GM12865 (cell line): ENCODE measurements at places on chromosomes 12 and 14.

GRCh38 chr14:96797582-96798349 lies 584 bp downstream of the VRK1 start:
- peak; percentile 59 for DNase-seq

GRCh38 chr14:50003213-50004021 lies 110.5 kb downstream of the ARF6 start:
- peak; percentile 93 for DNase-seq

DNA sequence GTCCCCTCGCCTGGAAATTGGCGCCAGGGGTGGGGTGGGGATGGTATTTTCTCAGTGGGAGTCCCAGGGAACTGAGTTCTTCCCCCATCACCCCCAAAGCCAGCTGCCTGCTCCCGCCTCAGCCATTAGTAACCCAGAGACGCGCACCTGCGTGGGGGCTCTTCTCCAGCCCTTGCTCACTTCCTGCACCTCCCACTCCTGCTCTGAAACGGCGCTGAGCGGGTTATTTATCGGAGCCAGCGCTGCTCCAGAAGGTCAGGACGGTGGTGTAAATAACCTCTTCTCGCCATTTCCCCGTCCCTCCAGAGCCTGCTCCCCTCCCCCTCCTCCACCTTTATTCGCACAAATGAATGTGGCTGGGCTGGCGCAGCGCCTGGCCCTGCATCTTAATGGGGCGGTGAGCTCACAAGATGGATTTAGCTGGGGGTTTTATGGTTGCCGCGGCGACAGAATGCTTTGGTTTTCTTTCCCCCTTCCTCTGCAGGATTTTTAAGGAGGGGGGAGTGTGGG lies 12.2 kb downstream of the GPR84 start:
- no peak for DNase-seq

DNA sequence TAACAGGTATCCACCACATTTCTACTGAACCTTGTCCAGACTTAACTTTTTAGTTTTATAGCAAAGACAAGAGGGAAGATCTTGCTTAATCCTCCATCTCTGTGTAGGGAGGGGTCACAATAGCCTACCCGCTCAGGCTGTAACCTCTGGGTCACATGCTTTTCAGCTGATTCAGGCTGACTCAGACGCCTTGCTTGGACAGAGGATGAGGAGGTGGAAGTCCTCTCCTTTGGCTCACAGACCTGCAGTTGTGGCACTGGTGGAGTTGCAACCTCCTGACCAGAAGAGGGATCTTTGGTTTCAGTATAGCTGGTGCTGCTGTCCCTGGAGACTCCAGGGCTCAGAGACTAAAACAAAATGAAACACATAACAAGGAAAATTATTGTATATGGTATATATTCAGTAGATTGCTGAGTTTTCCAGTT lies 16.2 kb downstream of the ACIN1 start:
- no peak for DNase-seq

DNA sequence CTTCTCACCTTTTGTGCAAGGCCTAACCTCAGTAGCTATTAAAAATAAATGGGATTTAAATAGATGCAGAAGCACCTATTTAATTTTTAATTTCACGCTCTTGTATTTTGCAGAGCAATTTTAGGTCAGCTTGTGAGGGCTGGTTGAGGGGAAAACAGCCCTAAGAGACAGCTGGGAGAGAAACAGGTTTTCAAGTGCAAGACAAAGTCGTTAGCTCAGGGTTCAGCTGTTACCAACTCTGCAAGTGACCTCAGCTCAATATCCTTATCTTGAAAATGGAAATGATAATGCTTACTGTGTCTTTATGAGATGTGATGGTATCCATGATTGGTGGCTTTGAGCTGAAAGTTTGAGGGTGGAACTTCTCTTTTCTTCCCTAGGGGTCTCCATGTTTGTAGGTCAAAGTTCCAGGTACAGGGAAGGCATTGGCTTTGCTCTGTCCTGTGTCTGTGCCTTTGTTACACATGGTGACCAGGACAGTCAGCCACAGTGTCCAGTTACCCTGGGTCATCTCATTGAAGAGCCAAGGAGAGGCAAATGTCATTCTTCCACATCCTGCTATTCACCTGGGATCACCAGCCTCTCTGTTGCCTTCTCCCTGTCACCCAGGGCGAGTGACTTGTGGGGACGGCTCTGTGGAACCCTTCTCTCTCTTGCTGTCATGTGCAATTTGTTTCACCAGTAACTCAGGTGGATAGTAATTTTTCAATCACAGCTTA lies 100.3 kb downstream of the SAMD4A start:
- DNase-seq, result no peak

DNA sequence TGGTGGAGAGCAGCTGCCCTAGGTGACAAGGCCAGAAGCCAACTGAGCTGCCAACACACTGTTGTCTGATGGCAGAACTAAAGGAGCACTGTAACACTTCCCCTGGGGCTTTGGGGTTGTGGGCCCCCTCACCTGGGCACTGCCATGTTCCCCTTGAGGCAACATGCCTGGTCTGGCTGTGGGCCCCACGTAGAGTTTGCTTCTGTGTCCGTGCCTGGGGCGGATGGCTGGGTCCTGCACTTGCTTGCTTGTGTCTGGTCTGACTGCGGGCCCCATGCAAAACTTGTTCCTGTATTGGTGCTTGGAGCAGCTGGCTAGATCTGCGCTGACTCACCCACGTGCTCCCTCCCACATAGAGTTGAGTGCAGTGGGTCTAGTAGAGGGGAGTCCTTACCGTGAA lies 78.4 kb downstream of the MNAT1 start:
- DNase-seq, result no peak

DNA sequence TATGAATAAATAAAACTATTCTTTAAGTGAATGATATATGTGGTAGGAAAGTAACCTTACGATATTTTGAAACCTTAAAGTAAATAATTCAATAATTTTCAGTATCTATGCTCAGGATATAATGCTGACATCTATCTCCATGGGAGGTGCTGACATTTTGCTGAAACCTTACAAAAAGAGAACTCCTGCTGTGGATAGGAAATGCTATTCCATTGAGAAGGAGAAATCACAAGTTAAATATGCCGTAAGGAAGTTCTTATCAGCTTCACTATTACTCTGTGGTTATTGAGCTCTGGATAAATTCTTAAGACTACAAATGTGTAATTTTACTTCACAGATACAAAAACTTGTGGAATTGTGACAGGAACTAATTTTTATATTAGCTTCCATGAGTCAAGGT lies 722.1 kb downstream of the TMTC2 start:
- no peak for DNase-seq

DNA sequence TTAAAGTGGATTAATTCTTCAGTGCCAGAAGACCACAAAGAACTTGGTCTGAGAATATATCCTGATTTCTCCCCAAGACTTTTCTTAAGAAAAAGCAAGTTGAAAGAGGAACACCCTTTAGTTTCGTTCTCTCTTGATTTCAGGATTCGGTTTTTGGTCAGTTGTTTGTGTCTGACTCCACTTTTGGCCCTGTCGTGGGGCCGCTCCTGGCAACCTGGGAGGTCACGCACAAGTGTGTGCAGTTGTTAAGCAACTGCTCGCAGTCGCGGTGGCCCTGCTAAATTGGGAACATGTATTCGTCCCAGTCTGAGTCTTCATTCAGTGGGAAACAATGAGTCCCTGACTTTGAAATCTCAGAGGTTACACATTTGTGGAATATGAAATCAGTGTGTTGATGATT lies 68.7 kb downstream of the RGS6 start:
- peak; percentile 68 for DNase-seq

DNA sequence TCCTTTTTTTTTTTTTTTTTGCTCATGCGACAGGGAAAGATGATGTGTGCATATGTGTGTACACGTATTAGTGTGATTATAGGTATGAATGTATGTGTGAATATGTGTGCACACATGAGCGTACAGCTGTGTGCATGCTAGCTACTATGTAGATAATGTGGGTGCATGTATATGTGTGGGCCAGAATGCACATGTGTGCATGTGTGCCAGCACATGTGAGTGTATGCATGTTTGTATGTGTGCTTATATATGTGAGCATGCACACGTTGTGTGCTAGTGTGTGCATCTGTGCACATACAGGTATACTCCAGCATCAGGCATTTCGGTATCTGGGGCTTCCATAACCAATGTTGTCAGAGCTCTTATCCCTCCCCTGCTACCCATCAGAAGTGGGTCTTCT lies 541.1 kb downstream of the AACS start:
- DNase-seq, result no peak

DNA sequence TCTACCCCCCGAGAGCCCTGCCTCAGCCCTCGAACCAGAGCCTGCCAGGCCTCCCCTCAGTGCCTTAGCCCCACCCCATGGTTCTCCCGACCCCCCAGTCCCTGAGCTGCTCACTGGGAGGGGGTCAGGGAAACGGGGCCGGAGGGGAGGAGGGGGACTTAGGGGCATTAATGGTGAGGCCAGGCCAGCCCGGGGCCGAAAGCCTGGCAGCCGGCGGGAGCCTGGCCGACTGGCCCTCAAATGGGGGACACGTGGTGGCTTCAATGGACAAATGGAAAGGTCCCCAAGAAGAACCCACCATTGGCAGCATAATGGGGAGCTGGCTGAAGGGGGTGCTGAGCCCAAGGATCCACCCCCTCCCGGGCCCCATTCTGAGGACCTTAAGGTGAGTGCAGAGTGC lies 5.6 kb downstream of the MBD6 start:
- DNase-seq, result no peak

DNA sequence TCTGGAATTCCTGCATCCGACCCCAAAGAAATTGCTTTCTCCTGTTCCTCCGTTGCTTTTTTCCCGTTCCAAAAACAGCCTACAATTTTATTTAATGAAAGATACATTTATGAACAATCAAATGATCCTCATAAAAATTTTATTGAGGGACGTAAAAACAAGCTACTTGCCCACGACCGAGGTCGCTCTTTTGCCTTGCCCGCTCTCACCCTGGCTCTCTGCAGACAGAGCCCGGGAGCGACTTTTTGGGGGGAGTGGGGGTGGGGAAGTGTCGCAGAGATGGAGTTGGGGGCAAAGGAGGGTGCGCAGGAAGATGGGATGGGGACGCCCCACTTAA lies 1.1 kb upstream of the HOXC9 start:
- DNase-seq, result no peak

DNA sequence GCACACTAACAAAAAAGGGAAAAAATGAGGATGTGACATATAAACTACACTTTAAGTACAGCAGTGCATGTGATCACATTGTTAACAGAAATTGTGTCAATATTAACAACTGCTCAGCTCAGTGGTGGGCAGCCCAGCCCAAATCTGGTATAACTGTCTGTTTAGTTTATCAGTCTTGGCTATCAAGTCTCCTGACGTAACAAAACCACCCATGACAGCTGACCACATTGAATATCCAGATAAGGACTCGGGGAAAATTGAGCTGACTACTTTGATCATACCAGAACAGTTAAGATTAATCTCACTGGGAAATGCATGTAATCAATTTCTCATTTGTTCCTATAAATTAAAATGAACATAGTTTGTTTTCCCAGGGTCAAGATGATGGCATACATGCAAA lies 396.6 kb downstream of the SNAPC1 start:
- no peak for DNase-seq

GRCh38 chr12:92648242-92649031 lies 54.4 kb upstream of the PLEKHG7 start:
- no peak for DNase-seq

- DNase-seq, result no peak
These were observed 312.3 kb upstream of the DIO2 start for GRCh38 chr14:80523518-80524117.

GRCh38 chr14:96362965-96363750 lies at the start of the genes ATG2B and GSKIP:
Gene ATG2B (minus strand): TSS chr14:96363341. CDS start chr14:96362976, 365 bp downstream.
Gene GSKIP (plus strand): TSS chr14:96363526. CDS start chr14:96382248, 18,722 bp downstream.
- peak; percentile 97 for DNase-seq

GRCh38 chr14:30005114-30005808 lies 77.6 kb upstream of the PRKD1 start:
- DNase-seq, result no peak

- DNase-seq, result no peak
These were observed 666.5 kb downstream of the FLRT2 start for GRCh38 chr14:86196471-86196870.

- DNase-seq, result peak; percentile 48
These were observed 838 bp upstream of the ERBB3 start for GRCh38 chr12:56078931-56079722.
